ENCODE measurements at places on chromosomes 1 and 21.

DNA sequence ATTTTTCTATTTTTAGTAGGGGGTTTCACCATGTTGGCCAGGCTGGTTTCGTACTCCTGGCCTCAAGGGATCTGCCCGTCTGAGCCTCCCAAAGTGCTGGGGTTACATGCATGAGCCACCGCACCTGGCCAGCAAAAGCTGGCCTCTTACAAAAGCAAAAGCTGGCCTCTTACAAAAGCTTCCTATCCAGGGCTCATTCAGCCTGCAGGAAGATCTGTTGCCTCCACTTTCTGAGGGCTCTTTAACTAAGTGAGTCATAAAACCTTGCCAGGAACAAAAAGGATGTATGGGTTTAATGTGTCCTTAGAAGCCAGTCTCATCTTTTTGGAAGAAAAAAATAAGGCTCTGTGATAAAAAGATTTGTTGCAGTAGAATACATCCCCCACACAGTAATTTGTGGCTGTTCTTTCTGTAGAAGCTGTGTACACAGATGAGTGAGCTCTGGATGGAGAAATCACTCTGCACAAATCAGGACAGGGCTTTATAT lies 15.0 kb downstream of the HTR1D start:
- DNase-seq: no peak

GRCh38 chr1:225768662-225769426 lies 8.8 kb upstream of the SRP9 start:
- DNase-seq: no peak

DNA sequence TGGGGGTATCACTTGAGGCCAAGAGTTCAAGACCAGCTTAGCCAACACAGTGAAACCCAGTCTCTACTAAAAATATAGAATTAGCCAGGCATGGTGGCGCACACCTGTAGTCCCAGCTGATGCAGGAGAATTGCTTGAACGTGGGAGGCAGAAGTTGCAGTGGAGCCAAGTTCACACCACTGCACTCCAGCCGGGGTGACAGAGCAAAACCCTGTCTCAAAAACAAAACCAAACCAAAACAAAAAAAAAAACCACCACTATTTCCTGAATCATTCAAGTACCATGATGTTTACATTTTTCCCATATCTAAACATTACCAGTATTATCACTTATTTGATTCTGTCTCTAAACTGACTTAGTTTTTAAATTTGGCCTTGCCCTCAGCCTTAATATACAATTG lies 29.5 kb downstream of the TUT4 start:
- DNase-seq: no peak

- no peak for DNase-seq
Observed at GRCh38 chr1:200206340-200206739, 178.8 kb downstream of the NR5A2 start.

- no peak for DNase-seq
Observed at GRCh38 chr21:45816794-45817193, 164.8 kb upstream of the COL6A1 start.

DNA sequence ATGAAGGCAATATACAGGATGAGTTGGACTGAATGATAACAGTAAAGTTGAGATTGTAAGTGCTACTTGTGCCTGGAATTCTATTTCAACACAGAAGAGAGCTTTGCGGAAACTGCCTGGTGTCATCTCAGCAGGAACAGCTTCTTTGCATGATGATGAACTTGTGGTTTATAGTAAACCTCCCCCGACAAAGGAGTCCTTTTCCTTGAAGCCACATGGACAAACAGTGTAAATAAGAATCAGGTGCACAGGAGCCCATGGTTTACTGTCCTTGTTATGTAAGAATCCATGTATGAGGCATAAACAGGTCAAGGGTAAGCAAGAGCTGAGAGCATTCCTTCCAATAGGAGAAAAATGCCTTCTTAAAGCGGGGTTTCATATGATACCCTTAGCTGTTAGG lies 66.2 kb downstream of the PCNX2 start:
- DNase-seq: no peak

- DNase-seq: no peak
Observed at GRCh38 chr1:168303716-168304540, 23.3 kb downstream of the TBX19 start.

- no peak for DNase-seq
Observed at GRCh38 chr1:29579821-29580425, 343.6 kb downstream of the PTPRU start.

GRCh38 chr1:64323054-64323453 lies 119.6 kb downstream of the UBE2U start:
- DNase-seq: no peak

DNA sequence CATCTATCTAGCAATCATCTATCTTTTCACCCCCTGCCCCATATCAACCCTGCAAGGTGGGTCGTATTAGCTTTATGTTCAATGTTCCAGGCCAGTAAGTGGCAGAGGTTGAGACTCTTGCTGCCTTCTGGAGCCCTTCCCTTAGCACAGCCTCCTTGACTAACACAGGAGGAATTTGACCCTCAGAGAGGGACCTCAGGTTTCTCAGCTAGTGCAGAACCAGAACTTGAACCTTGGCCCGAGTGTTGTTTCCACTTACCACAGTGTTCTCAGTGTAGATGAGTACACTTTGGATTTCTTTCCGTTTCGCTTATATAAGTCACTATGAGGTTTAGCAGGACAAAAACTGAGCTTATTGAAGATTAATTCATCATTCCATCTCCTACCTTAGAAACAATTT lies 11.1 kb upstream of the ATF3 start:
- no peak for DNase-seq

- no peak for DNase-seq
Observed at GRCh38 chr1:205073511-205073910, 10.7 kb downstream of the TMEM81 start.

DNA sequence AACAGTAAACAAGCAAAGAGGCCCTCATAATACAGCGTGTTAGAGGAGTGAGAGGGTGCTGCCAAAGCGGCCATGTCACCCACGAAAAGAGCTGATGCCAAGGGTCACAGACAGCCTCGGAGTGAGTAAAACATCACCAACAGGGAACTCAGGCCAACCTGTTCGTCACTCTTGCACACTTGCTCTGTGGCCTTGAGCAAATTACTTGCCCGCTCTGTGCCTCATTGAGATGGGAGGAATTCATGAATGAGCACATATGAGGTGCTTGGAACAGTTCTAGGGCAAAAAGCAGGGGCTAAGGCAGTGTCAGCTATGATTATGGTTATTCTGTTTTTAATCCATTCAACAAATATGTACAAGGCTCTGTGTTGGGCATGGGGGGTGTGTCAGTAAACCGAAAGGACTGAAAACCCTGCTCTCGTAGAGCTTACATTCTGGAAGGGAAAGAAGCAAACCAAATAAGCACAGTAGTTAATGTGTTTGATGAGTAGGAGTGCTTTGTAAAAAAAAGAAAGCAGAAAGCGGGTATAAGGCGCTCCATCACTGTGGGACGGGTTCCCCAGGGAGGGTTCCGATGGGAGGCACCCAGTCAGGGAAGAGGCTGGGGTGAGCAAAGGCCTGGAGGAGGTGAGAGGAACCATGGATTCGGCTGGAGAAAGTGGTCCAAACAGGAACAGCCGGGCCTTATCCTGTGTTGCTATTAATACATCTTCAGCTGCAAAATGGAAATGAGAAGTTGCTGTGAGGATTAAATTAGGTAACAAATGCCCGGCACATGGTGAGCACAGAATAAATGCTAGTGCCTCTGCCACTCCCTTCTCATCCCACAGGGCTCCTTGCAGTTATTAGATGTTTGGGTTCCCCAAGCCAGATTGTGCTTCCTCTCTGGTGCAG lies 39.5 kb upstream of the RD3 start:
- no peak for DNase-seq

DNA sequence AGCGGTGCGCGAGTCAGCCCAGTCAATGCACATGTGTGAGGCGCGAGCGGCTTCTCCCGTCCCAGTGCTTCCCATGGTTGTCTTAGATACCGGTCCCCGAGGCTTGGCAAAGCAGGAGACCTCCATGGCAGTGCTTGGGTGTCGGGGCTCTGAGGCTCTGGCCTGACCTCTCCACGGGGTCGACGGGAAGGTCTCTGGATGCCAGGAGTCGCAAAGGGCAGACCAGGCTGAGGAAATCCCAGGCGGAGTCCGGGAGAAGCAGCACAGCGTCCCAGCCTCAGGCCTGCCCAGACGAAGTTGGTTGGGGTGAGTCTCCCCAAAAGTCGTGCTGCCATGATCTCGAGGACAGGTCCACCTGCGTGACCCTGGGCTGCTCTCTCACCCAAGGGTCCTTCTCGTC lies 3881.6 kb downstream of the SRGAP2C start:
- DNase-seq: no peak

DNA sequence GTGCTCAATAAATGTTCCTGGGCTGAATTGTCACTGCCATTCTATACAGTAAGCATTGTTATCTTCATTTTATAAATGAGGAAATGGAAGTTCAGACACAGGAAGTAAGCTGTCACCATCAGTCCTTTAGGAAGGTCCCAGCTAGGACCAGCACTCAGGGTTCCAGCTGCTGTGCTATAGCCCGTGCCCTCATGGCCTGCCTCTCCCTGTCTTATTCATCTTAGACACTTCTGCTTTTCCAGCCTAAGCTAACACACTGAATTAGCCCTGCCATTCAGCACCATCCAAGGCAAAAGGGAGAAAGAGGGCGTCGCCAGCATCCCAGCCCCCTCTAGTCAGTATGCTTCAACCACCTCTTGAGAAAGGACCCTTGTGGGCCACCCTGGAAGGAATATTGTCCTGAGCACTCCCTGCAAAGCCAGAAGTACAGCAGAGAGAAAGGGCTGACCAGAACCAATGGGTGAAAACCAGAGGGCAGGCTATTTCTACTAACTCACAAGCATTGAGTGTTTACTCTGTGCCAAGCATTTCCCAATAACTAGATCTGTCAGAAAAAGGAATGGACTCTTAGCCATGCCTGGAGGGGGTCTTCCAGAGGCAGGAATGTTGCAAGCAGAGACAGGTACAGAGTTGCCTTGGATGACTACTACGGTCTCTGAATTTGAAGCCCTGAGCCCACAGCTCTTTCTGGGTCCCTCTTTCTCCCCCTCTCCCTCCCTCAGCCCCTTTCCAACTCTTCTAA lies 77.9 kb upstream of the NFIA start:
- DNase-seq: no peak

- DNase-seq: no peak
Observed at GRCh38 chr1:36622741-36623648, 140.3 kb upstream of the CSF3R start.

- DNase-seq: no peak
Observed at GRCh38 chr1:160363951-160364735, 2.7 kb upstream of the NHLH1 start.

DNA sequence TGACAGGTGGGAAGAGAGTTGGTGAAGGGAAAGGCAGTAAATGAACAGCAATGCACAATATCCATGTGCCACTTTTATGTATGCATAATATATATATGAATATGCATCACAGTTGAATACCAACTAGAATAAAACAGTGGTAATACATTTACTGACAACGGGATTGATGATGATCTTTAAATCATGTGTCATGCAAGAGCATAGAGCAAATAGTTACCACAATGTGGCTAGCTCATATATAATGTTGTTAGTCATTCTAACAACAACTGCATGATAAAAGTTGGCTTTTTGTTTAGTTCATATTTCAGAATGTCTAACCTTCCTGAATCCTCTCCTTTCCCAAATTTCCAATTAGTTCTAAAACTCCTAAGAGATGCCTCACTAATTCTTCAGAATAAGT lies 46.4 kb downstream of the GORAB start:
- no peak for DNase-seq

GRCh38 chr1:168386492-168386891 lies 105.8 kb downstream of the TBX19 start:
- no peak for DNase-seq

GRCh38 chr1:41005876-41006275 lies 15.6 kb downstream of the SLFNL1 start:
- DNase-seq: no peak

DNA sequence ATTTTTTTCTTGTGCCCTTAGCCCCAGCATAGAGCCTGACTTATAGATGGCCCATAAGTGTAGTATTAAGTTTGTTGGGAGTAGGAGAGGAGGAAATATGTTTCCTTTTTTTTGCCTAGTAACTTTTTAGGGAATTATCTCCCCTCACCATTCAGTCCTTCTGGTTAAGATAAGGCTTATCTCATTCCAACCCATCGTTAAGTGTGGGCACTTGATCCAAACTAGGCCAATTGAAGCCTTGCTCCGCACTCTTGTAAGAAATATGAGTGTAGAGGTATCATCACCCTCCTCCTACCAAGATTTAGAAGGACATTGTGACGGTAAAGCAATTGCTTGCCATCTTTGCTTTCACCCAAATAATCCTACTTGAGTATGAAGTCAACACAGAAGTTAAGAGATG lies 8.8 kb upstream of the FGGY start:
- no peak for DNase-seq

DNA sequence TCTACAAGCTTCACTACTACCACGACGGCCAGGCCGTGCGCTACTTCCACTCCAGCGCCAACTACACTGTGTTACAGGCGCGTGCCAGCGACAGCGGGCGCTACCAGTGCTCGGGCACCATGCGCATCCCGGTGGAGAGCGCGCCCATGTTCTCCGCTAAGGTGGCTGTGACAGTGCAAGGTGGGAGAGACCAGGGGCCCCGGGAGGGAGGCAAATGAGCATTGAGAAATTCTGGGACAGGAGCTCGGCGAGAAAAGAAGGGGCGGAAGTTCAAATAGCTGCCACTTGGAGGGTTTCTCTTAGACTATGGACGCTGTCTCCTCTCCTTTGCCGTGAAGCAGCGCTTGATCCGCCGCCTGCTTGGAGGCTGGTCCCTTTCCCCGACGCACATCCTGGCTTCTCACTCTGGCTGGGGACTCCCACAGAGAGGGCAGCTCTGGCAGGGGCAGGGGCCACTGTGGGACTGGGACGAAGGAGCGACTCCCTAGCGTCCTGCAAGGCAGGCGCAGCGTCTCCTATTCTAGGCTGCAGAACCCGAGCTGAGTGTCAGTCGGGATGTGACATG lies 4.6 kb downstream of the FCRLB start:
- DNase-seq: peak; percentile 14

DNA sequence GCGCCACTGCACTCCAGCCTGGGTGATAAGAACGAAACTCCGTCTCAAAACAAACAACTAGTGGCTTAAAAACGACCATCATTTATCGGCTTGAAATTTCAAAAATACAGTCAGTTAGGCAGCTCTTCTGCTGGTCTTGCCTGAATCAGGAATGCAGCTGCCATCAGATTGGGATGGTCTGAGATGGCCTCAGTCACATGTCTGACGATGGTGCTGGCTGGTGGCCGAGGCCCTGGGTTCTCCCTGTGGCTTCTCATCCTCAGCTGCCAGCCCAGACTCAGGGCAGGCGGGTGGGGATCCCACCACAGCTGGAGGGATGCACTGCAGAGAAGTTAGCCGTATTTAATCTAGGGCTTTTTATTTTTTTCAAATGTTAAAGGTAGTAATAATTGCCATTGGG lies 31.3 kb downstream of the IL6R start:
- no peak for DNase-seq

DNA sequence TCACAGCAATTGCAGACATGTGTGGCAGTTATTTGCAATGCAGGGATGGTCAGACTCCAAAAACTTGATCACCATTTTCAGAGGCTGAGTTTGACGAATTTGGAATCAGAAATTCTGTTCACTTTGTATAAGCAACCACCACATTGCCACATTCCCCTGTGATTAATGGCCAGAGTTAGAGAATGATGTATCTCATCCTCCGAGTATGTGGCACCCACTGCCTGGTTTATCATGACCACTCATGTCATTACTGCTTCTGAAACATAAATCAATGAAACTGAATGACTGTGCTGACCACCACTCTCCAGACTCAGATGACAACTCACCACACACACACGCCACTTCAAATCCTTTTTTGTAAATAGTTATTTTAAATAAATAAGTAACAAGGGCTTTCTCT lies 66.6 kb upstream of the CACHD1 start:
- DNase-seq: no peak
